Cerebellar cortex (tissue), 1 donor: ENCODE measurements at places on chromosomes 1 and 21.

DNA sequence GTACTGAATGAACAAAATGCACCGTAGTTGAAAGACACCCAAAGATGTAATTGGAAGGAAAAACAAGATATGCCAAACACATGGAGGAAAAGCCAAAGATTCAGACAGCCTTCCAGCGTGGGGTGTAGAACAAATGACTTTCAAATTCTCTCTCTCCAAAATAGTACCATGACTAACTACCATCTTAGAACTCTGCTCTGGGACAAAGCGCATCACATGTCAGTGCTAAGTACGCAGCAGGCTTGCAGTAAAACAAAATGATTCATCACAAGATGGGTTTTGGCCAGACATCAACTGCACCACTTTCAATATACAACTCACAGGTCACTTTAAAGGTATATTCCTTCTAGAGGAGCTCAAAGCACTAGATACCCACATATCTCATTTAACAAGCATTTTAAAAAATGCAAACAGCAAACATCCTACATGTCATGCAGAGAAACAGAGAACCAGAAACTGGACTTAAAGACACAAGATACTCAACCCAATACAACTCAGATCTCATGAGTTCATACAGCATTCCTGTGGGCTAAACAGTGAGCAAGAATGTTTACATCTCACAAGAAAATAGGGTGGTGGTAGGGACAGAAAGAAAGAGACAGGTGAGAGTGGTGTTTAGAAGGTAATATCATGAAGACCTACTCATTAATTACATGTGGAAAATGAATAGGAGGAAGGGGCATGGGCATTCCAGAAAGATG is 75.7 kb downstream of the BCAR3 start:
- DNase-seq, result no peak

DNA sequence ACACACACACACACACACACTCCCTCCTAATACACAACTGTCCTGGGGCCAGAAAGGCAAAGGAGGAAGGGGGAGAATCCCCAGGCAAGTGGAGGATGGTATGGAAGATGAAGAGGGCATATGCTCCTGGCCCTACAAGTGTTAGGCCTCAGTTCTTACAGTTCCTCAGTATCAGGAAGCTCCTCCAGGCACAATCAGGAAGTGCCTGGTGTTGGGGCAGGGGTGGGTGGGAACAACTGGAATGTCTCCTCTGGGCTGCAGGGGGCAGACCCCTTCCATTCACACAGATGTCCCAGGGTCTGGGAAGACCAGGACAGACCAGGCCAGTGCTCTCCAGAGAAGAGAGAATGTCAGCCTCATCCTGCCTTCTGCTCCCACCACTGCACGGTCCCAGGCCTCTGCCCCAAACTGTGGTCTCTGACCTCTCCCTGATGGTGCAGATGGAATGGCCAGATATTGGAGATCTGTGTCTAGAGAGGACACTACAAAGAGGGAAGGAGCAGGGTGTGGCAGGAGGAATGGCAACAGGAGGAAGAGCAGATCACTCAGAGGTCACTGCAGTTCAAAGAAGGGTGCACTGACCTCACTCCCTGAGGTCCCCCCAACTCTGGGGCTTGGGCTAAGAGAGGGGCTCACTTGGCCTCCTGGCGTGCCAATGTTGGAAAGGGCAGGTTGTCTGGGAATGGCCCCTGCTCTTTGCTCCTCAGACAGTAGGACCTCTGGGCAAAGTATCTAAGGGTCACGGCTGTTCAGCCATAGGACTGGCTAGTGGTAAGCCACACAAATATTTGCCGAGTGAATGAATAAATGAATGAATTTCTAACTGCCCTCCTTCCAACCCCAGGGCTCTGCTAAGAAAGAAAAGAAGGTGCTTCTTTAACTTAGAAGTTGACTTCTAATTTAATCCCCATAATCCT is 2.5 kb upstream of the DENND2D start:
- no peak for DNase-seq

DNA sequence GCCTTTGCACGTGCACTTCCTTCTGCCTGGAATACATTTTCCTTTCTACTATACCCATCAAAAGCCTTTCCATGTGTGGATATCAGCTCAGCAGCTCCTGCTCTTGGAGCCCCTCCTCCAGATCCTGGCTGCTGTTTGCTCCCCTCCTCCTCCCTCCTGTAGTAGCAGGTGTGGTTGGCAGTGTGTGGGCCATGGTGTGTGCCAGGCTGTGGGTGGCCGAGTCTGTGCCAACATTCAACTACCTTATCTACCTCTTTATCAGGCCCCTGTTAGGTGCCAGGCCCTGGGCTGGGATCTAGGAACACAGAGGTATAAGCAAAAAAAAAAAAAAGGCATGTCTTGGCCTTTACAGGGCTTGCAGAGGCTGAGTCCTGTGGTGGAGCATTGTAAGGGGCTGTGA is 180.6 kb upstream of the JUN start:
- no peak for DNase-seq

DNA sequence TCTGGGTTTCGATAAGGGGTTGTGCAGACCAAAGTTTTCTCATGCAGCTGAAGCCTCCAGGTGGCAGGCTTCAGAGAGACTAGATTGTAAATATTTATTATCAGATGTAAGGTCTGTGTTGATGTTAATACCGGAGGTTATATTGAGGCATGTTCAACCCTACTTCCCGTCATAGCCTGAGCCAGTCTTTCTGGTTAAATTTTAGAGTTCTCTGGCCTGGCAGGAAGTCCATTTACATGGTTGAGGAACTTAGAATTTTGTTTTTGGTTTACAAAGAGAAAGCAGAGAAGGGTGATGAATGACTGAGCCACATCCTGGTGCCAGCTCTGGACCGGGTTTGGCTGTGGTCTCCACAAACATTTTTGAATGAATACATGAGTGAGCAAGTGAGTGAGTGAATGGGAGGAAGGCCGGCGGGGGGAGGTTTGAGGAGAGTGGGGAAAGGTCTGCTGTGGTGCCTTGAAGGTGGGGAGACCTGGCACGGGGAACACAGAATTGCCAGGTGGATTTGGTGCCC is 218.5 kb downstream of the DISC1 start:
- DNase-seq, result no peak

DNA sequence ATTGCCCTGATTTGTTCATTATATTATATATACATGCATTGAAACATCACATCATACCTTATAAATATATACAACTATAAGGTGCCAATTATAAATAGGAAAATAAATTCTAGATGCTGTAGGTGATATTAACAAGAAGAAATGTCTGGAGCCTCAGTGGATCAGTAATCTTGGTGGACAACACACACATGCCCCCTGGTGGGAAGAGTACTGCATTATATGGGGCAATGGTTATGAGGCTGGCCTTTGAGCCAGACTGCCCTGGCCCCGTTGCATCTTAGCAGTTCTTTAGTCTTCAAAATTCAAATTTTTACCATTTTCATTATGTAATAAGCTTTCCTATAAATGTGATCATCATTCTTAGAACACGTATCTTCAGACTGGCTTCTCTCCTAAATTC is 335.0 kb upstream of the GREM2 start:
- no peak for DNase-seq

- no peak for DNase-seq
Observed at GRCh38 chr1:18776777-18777176, 82.7 kb downstream of the TAS1R2 start.

DNA sequence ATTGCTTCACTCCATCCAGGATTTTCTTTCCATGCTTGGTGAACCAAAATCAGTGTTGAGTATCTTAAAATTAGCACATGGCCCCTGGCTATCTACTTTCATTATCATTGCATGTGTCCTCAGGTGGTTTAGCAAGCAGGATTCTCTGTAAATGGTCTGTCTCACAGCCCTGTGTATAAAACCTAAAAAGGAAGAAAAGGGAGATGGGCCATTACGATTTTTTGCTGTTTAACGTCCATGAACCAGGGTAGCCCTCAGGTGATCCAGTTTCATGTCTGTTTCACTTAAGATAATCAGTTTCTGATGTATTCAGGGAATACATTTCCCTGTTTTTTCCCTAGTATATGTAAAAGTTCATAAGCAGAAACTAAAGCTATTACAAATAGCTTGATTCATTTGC is 238.2 kb downstream of the NFIA start:
- DNase-seq, result no peak

DNA sequence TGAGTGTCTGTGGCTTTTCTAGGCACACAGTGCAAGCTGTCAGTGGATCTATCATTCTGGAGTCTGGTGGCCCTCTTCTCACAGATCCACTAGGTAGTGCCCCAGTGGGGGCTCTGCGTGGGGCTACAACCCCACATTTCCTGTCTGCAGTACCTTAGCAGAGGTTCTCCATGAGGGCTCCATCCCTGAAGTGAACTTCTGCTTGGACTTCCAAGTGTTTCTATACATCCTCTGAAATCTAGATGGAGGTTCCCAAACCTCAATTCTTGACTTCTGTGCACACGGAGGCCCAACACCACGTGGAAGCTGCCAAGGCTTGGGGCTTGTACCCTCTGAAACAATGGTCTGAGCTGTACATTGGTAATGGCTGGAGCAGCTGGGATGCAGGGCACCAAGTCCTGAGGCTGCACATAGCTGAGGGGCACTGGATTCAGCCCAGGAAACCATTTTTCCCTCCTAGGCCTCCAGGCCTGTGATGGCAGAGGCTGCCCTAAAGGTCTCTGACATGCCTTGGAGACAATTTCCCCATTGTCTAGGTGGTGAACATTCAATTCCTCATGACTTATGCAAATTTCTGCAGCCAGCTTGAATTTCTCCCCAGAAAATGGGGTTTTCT is 29.2 kb upstream of the TSNAX start:
- DNase-seq, result no peak

DNA sequence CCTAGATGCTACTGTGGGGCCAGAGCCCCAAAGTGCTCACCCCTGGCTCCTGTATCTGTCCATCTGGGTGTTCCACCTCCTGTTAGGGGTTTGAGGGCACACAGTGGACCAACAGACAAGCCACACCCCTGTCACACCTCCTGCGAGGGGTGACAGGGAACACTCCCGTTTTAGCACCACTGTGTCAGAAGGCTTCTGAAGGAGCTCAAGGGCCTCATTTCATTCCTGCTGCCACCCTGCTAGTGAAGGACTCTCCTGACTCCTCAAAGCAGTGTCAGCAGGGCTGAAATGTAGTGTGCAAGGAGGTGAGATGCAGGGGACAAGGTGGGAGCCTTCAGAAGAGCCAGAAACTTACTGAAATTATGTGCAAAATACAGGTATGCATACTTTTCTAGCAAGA is 174.6 kb downstream of the GPATCH2 start:
- DNase-seq, result no peak

DNA sequence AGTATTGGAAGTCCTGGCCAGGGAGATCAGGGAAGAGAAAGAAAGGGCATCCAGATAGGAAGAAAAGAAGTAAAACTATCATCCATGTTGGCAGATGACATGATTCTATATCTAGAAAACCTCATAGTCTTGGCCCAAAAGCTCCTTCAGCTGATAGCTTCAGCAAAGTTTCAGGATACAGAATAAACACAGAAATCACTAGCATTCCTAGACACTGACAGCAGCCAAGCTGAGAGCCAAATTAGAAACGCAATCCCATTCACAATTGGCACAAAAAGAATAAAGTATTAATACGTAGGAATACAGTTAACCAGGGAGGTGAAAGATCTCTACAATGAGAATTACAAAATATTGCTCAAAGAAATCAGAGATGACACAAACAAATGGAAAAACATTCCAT is 44.6 kb downstream of the ZFYVE9 start:
- no peak for DNase-seq

- no peak for DNase-seq
Observed at GRCh38 chr1:8061210-8061609, 35.1 kb upstream of the ERRFI1 start.

DNA sequence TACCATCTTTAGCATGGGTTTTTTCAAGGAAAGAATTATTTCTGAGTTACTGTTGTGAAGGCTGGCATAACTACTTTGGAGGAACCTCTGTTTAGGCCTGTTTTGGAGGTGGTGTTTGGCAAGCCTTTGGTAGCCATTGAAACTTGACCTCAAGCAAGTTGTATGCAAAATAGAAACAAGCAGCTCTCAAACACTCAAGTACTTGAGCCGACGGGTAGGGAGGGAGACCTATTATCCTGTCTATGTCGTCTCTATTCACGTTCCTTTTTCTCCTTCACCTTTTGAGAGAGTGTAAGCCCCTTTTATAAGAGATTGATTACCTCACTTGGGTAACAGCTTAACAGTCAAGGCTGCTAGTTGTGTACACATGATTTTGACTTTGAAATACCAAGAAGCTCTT is 878.3 kb upstream of the CXADR start:
- DNase-seq, result no peak

DNA sequence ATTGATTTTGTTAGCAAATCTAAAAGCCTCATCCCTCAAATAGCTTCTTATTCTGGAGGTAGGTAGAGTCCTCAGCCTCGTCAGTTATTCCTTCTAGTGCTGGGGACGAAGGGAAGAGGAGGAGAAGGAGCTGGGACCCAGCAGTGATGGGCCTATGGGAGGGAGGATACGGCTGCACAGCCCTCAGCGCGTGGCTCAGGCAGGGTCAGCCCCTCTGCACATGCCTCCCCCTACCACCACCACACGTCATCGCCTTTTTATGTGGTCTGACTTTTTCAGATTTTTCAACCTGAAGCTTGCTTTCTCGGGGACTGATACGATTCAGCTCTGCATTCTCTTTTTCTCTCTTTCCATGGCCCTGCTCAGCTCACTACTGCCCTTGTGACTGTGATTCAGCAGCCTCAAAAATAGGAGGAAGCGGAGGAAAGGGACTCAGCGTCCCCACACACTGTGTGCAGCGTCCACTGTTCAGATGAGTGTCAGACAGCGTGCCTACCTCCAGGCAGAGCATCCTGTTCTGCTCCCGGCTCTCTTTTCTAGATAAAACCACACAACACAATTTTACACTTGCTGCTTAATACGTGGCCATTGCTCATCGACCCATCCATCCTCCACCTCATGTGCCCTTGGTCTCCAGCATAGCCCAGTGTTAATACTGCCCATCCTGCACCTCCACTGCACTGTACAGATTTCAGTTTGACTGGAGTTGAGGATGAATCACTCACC is 827 bp downstream of the OR2B11 start:
- no peak for DNase-seq

DNA sequence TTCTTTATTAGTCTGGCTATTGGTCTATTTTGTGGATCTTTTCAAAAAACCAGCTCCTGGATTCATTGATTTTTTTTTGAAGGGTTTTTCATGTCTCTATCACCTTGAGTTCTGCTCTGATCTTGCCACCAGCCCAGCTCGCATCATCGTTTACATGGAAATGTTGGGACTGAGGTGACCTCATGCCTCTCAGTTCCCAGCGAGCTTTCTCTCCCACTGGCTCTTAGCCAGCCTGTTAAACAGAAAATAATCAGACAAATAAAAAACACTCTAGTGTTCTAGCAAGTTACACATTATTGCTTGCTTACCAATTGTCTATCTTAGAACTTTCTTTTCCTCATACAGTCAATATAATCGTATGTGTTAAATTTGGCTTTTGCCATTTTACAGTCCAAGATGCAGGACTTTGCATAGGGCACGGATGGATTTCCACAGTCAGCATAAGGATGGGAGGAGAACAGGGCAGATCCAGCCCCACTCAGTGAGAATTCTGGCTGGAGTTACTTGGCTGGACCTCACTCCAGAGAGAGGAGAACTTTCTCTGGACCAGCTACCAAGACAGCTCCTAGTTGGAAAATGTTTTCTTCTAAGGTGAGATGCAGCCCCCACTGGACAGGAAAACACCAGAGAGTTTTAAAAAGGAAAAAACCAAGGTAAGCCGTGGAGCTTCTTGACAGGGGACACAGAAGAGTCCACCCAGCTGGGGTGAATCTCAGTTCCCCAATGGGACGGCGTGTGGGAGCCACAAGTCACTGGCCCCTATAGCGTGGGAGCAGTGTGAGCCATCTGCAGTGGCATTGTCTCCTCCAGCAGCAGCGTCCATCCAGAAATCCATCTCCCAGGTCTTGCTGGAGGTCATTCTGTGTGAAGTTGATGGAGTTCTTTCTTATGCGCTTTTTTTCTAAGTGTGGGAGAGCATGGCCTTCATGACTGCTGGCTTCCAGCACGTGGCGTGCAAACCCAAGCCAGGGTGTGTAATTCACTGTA is 17.6 kb downstream of the PGBD2 start:
- DNase-seq, result no peak
